ENCODE measurements at places on chromosomes 3 and 15.
A peak's percentile ranks its signal among the peaks of the same experiment; 100 is the strongest.

- DNase-seq, result peak; percentile 35
Observed at GRCh38 chr3:141561426-141562034, 74.7 kb downstream of the RASA2 start.

DNA sequence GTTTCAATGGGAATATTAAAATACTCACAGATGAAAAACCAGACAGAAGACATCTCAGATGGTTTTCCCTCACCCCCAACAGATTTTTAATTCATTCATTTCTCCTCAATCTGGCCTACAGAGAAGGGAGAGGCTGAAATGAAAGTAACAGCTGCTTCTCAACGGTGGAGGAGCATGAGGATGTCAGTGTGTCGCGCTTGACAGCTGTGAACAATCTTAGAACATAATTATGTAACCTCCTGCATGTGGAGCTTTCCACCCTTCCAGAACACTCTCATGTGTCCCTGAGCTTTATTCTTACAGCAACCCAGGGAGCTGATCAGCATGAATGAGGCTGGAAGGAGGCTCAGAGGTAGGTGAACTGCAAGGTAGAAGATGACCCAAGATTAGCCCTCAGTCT is 52.7 kb downstream of the MB21D2 start:
- no peak for DNase-seq

- no peak for DNase-seq
Observed at GRCh38 chr15:90664650-90665287, 52.4 kb upstream of the BLM start.

- no peak for DNase-seq
Observed at GRCh38 chr15:51322621-51323296, 15.6 kb downstream of the CYP19A1 start.

- DNase-seq, result no peak
Observed at GRCh38 chr3:71690341-71690841, 34.8 kb downstream of the EIF4E3 start.

DNA sequence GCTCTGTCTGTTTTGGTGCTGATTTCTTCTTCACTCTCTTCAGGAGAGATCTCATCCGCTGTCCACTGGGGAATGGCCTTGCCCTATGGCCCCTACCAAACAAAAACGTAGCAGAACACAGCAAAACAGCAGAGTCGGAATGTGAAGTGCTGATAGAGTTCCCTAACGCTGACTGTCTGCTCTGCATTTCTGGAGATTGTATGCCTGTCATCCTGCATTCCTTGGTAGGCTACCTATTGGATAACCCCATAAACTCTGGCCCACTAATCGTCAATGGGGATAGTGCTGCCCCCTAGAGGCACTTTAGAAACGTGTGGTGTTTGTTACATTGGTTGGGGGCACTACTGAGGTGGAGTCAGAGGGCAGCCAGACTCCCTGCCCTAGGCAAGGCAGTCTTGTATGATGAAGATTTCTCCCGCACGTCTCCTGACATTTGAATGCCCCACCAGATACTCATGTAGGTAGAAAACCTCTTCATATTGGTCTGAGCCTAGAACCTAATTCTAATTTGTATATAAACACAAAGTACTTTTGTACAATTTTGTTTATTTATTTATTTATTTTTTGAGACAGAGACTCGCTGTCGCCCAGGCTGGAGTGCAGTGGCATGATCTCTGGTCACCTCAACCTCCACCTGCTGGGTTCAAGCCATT is 15.6 kb upstream of the MAGEF1 start:
- peak; percentile 23 for DNase-seq

DNA sequence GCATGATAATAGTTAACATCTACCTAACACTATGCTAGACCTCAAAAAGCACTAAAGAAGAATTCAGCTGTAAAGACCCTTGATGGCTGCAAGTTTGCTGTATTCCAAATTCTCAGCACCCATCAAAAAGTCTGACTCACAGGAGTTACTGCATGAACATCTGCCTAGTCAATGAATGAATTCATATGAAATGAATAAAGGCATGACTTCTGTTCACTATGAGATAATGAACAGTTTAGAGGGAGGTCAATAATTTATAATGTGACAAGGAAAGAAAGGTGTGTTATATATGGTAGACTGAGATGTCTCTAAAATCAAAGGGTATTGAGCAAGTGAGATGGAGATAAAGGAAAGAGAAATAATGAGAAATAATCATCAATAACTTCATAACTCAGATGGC is 508.2 kb upstream of the TGFBR2 start:
- no peak for DNase-seq

- no peak for DNase-seq
Observed at GRCh38 chr3:82568776-82569338, 807.4 kb upstream of the GBE1 start.

- no peak for DNase-seq
Observed at GRCh38 chr3:109112946-109113760, 4.8 kb downstream of the MORC1 start.

GRCh38 chr3:159805411-159805772 is 183.2 kb upstream of the IL12A start:
- DNase-seq, result no peak

GRCh38 chr15:68412218-68412617 is 19.7 kb downstream of the ITGA11 start:
- no peak for DNase-seq

DNA sequence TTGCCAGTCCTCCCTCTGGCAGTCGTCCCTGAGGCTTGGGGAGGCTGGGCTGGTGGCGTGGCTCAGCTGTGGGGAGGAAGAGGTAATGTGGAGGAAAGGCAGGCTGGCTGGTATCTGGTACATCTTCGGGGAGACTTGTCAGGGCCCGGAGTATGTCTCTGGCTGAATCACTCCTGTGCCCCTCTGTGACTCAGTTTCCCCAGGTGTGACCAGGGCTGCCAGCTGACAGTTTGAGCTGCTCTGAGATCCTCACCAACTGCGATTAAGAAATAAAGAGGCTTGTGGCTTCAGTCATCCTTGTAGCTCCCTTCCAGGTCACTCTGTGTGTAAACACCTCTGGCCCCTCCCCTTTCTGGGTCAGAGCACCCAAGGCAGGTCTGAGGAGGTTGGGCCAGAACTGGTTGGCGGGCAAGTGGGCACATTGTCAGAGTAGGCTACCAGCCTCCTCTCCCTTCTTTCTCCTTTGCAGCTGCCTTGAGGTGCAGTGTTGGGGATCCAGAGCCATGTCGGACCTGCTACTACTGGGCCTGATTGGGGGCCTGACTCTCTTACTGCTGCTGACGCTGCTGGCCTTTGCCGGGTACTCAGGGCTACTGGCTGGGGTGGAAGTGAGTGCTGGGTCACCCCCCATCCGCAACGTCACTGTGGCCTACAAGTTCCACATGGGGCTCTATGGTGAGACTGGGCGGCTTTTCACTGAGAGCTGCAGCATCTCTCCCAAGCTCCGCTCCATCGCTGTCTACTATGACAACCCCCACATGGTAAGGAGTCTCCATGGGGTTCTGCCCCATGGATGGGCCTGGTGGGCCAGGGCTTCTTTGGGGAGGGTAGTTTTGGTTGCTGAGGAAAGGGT is 3.0 kb downstream of the TEX264 start:
- DNase-seq, result no peak

DNA sequence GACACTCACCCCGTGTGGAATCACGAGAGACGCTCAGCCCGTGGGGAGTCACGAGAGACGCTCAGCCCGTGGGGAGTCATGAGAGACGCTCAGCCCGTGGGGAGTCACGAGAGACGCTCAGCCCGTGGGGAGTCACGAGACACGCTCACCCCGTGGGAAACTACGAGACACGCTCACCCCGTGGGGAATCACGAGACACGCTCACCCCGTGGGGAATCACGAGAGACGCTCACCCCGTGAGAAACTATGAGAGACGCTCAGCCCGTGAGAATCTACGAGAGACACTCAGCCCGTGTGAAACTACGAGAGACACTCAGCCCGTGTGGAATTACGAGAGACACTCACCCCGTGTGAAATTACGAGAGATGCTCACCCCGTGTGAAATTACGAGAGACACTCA is 49.8 kb downstream of the ADAMTS17 start:
- DNase-seq, result no peak

DNA sequence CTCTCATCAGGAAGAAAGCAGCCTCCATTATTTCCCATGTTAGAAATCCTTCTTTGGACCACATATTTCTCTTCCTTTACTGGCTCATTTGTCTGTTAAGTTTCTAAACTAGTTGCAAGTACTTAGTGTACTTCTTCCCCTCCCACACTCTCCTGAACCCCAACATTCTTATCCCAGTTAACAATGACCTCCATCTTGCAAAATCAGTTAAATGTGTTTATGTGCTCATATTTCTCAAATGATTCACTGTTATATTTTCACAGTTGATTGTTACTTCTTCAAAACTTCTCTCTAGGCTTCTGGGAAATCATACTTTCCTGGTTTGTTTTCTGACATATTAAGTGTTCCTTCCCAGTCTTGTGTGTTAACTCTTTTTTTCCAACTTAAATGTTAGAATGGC is 856.9 kb downstream of the EPHA3 start:
- DNase-seq, result no peak

- no peak for DNase-seq
Observed at GRCh38 chr15:75738014-75738646, 25.5 kb upstream of the CSPG4 start.

GRCh38 chr3:134709076-134709475 is 58.3 kb upstream of the KY start:
- no peak for DNase-seq

GRCh38 chr3:120420928-120421551 is 29.8 kb downstream of the FSTL1 start:
- DNase-seq, result no peak

GRCh38 chr15:94100863-94101262 is 130.5 kb upstream of the MCTP2 start:
- no peak for DNase-seq

DNA sequence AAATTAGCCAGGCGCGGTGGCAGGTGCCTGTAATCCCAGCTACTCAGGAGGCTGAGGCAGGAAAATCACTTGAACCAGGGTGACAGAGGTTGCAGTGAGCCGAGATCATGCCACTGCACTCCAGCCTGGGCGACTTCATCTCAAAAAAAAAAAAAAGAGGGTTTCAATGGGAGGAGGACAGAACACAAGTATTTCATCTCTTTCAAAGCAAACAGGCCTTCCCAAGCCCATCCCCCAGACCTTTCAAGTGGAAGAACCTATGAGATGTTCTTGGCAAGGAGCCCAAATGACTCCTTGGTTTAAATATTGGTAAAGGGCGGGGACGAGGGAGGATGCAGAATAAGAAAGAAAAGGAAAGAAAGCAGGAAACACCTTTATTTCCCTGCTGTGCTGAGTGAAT is 62.2 kb upstream of the MCF2L2 start:
- DNase-seq, result no peak

GRCh38 chr15:73991260-73991659 is 835 bp downstream of the STOML1 start:
- no peak for DNase-seq

Data from activated T-cell treated with anti-CD3 and anti-CD28 coated beads for 24 hours (primary cell).